ENCODE measurements at places on chromosomes 3 and 15. TPM values are rescaled to one million over a fixed set of nuclear protein-coding genes. Genes with fewer than 3 reads are reported as not detected.

The TSC22D2 gene
- polyA plus RNA-seq: 5.5 TPM

The HIGD2B gene
- not detected for polyA plus RNA-seq

The SERP1 gene
- polyA plus RNA-seq: 129 TPM

The MYO5A gene
- polyA plus RNA-seq: 3.6 TPM

The P2RY12 gene
- not detected for polyA plus RNA-seq

The GCNT3 gene
- not detected for polyA plus RNA-seq

DNA sequence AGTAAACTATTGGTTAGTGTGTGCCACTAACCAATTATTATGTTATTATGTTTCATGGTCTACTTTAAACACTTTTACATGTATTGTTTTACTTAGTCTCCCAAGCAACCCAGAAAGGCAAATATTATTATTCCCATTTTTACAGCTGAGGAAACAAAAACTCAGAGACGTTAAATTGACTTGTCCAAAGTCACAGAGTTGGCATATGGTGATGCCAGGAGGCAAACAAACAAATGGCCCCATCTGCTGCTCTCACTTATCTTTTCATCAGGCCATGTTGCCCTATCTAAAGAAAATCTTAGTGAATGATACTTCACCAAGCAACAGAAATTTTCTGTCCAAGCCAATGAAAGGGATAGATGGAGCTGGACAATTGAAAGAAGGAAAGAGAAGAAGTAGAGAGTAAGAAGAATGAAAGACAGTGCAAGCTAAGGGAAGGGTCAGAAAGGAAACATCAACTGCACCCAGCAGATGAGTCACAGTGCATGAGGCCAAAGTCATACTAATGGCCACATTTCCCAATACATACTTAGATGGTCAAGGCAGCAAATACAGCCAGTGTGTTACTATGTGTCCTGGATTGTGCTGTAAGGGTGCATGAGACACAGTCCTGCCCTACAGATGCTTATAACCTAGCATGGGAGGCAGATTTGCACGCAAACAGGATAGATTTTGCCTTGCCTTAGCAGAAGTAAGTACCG lies 266.9 kb downstream of the KCNMB2 start:
- no peak for DNase-seq

- no peak for DNase-seq
These were observed 40.5 kb upstream of the MAGEF1 start for GRCh38 chr3:184752361-184752760.

- DNase-seq: no peak
These were observed 409.4 kb downstream of the PDCD6IP start for GRCh38 chr3:34207806-34208205.

GRCh38 chr3:105686278-105686897 lies 182.4 kb downstream of the CBLB start:
- peak; percentile 52 for DNase-seq

- no peak for DNase-seq
These were observed 4.3 kb upstream of the SCG3 start for GRCh38 chr15:51677021-51677420.

DNA sequence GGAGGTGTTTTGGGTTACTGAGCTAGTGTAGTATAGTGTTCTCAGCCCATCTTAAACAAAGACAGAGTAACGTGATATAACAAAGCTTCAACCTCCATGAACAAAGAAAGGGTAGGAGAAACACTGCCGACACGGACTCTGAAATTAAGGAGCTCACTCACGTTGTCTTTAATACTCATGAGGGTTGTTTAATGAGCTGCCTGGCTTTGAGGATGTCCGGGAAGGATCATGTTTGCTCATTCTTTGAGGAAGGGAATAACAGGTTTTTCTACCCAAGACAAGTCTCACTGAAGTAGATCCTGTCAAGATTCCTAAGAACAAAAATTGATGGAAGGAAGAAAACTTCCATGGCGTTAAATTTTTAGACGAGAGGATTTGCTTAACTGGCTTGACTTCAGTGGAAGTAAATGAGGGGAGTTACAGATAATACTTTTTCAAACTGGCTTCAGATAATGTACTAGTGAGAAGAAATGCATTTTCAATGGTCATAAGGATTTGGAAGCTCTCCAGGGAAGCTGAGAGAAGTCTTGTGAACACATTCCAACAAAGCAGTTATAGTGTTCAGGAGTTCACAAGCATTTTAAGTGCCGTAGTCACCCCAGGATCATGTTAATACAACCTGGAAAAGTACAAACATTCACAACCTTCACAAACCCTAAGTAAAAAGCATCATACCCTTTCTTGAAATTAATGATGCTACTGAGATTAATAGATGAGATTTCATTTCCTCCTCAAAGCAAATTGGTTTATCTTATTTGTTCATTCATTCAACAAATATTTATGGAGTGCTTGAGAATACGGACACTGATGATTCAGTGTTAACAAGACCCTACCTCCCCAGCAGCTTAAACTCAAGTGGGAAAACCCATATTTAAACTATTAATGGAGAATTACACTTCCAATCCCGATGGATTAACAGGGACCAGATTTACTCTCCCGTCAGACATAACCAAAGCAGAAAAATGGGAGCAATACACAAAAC lies 101.5 kb downstream of the SHQ1 start:
- no peak for DNase-seq

DNA sequence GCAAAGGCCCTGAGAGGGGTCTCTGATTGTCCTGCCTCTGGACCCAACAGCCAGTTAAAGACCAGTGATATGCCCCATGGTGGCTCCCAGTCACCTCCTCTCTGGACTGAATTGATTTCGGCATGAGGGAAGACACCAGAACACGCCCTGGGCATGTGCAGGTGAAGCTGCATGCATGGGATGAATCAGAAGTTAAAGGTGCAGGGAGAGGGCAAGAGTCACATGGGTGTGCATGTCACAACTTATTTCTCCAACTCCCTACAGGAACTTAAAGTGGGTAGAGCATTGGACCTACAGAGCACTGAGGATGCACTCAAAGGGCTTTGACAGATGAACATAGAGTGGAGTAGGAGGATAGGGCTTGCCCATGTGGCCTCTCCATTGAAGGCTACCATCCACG lies 16.9 kb upstream of the RHCG start:
- DNase-seq: no peak

DNA sequence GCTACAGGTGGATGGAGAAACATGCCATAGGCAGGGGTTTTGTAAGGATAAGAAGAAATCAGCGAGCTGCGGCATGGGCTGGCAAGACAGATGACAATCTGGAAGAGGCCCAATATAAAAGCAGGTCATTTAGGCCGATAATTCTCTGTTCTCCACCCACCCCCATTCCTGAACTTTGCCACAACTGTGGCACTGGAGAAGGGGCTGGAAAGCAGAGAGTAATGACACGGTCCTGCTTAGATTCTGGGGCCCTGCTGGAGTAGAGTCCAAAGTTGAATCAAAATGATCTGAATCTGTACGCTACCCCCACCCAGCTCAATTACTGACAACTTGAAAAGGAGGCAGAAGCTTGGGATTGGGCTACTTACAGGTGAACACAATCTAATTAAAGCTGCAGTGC lies 18.4 kb upstream of the BUB1B start:
- DNase-seq: no peak

GRCh38 chr3:103134023-103134724 lies 699.4 kb downstream of the ZPLD1 start:
- no peak for DNase-seq

GRCh38 chr3:33577588-33577987 lies 137.4 kb upstream of the UBP1 start:
- DNase-seq: no peak

DNA sequence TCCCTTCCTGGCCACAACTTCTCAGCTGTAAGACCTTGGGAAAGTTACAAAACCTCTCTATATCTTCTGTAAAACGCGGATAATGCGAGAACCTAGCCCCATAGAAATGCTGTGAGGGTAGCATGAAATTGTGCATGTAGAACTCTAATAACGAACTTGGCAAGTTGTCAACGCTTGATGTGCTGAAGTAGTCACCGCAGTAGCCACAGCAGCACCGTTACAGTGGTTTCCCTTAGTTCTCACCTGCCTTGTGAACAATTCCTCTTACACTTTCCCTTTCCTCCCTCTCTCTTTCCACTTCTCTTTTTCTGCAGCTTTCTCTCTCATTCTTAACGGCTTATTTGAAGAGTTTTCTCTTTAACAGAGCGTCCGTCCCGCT lies 447 bp upstream of the SHQ1 start:
- peak; percentile 54 for DNase-seq

- DNase-seq: no peak
These were observed 23.9 kb upstream of the ST3GAL6 start for GRCh38 chr3:98739266-98739665.

- no peak for DNase-seq
These were observed 545.5 kb upstream of the MDFIC2 start for GRCh38 chr3:70857916-70858315.

GRCh38 chr3:179436517-179436916 lies 14.8 kb downstream of the GNB4 start:
- no peak for DNase-seq

DNA sequence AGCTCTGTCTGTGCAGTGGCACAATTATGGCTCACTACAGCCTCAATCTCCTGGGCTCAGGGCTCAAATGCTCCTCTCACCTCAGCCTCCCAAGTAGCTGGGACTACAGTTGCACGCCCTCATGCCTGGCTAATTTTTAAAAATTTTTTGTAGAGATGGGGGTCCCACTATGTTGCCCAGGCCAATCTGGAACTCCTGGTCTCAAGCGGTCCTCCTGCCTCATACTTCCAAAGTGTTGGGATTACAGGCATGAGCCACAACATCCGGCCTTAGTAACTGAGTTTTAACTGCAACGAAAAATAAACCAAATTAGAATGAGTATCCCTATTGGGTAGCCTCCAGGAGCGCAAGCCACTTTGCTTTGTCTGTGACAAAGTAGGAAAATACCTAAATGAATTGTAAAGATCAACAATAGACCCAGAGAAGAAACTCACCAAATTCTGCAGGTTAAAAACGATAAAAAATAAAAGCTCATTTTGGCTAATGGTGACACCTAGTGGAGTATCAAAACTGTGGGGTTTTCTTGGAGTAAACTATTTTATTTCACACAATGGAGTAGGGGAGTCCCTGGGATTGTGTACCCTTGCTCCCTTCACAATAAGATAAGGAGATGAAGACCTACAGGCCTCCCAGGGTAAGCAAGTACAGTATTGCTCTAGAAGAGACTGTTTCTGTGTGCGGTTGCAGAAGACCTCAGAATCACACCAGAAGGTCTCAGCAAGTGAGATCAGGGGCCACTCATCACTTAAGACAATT lies 21.0 kb upstream of the CA12 start:
- peak; percentile 44 for DNase-seq

DNA sequence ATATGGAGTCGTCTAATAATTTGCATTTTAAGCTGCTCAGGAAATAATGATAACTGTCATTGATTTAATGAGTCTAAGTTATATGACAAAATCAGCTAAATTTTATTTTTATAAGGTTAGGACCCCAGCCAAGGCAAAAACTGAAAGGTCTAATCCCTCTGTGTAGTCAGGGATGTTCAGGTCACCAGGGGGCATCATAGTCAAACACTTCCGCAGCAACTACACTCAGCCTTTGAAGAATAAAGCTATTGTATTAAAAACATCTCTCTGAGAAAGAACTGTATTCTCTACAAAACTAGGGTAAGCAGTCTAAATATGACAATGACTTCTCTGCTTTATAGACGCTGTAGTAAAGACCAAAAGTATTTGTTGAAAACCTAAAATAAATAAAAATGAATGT lies 15.0 kb downstream of the INTS14 start:
- no peak for DNase-seq

DNA sequence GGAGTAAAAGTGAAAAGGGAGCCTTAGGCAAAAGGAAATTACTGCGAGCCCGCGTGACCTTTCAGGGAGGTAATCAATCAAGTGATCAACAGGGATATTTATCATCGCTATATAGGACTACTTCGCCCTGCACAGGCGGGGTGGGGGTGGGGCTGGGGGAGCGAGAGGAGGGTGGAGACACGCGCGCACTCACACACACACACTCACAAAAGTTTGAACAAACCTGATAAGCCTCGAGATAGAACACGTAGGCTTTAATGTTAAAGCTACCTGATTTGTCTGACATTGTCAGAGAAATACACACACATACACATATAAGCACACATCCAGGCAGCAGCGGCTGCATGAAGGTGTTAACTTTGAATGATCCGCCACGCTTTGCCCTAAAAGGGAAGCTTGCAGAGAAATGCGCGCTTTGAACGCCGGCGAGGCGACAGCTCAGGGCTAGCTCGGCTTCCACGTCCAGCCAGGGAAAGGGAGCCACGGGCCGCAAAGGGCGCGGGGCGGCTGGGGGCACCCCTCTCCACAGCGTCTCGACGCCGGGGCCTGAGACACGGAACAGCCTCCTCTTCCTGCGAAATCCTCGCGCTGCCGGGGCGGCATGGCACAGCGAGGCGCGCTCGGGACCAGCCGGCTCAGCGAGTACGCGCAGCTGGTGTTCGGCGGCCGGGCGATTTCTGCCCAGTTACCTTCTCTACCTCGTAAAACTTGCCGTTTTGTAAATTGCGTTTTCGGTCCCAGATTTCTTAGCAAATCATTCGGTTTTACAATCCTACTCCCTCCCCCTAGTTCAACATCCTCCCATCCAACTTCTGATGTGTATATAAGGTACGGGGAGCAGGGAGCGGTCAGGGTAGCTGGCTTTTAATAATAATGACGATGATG lies 4.8 kb upstream of the MECOM start:
- no peak for DNase-seq

GRCh38 chr3:71258526-71258925 lies 325.0 kb downstream of the FOXP1 start:
- no peak for DNase-seq

GRCh38 chr3:183464480-183464879 lies 36.1 kb upstream of the MCF2L2 start:
- no peak for DNase-seq

DNA sequence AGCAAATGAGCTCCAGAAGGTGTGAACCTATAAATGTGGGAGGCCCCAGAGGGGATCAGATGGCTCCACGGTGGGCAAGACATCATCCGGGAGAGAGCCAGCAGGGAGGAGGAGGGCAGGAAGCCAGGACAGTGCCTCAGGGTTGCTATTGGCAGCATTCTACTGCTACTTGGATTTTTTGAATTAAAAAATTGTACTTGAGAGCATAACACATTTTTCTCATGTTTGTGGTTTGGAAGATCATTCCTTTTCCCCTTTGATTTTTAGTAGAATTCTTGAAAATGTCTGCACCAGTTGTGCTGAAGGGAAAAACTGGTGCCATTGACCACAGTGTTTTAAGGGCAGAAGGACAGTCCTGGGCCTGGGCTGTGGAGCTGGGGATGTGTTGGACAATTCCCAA lies 59.2 kb downstream of the LYZL4 start:
- no peak for DNase-seq
